Bronchus fibroblast of lung (primary cell): ENCODE measurements at places on chromosomes 7 and 10. TPM values are rescaled to one million over a fixed set of nuclear protein-coding genes. Genes with fewer than 3 reads are reported as not detected.

The ANKRD26 gene
- 1.9 and 4.0 TPM in 2 replicates for total RNA-seq

The FAM25A gene
- not detected in 2 replicates for total RNA-seq

The LIPN gene
- total RNA-seq, result not detected in 2 replicates

The ARHGEF5 gene
- total RNA-seq, result 6.7 TPM in 2 replicates

The CC2D2B gene
- not detected in 2 replicates for total RNA-seq

The PEX1 gene
- total RNA-seq, result 7.7 and 8.0 TPM in 2 replicates

The ZNF503 gene
- total RNA-seq, result 13.4 and 17.0 TPM in 2 replicates

The C1QL3 gene
- total RNA-seq, result not detected in 2 replicates

The KAZALD1 gene
- total RNA-seq, result 11.0 and 11.8 TPM in 2 replicates

The LIPJ gene
- total RNA-seq, result not detected in 2 replicates

The SCIN gene
- not detected in 2 replicates for total RNA-seq

The C10orf105 gene
- not detected in 2 replicates for total RNA-seq

The HOXA2 gene
- 1.3 and 1.5 TPM in 2 replicates for total RNA-seq

The COL17A1 gene
- under 0.01 and 0.15 TPM in 2 replicates for total RNA-seq

The MKX gene
- 1.0 and 1.2 TPM in 2 replicates for total RNA-seq

The SFXN4 gene
- total RNA-seq, result 17.0 and 18.1 TPM in 2 replicates

The TRIM74 gene
- total RNA-seq, result under 0.01 TPM in 1 of 2 replicates, not detected in the other

The BCL7B gene
- 43.7 and 52.3 TPM in 2 replicates for total RNA-seq

The C7orf33 gene
- total RNA-seq, result not detected in 2 replicates

The CDC14C gene
- not detected in 2 replicates for total RNA-seq

The CHRM2 gene
- total RNA-seq, result 3.9 and 4.4 TPM in 2 replicates
